Cardiac fibroblast (primary cell): ENCODE measurements at places on chromosomes 12 and 14.

GRCh38 chr12:4050340-4050739, 177.1 kb upstream of the PARP11 start:
- DNase-seq: no peak

DNA sequence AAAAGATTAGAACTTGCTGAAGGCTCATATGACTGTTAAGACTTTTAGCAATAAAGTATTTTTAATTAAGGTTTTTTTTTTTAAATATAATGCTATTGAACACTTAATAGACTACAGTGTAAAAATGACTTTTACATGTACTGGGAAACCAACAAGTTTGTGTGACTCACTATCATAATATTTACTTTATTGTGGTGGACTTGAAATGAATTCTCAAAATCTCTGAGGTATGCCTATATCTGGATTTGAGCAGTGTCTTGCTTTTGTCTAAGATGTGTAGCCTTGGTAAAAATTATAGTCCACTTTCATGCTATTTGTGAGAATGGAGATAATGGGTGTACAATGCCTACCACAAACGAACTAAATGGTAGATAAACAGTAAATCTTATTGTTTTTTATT, 33.9 kb upstream of the NAV3 start:
- DNase-seq: peak; percentile 36

- no peak for DNase-seq
Measured at GRCh38 chr12:14880890-14881453, 4.7 kb downstream of the MGP start.

DNA sequence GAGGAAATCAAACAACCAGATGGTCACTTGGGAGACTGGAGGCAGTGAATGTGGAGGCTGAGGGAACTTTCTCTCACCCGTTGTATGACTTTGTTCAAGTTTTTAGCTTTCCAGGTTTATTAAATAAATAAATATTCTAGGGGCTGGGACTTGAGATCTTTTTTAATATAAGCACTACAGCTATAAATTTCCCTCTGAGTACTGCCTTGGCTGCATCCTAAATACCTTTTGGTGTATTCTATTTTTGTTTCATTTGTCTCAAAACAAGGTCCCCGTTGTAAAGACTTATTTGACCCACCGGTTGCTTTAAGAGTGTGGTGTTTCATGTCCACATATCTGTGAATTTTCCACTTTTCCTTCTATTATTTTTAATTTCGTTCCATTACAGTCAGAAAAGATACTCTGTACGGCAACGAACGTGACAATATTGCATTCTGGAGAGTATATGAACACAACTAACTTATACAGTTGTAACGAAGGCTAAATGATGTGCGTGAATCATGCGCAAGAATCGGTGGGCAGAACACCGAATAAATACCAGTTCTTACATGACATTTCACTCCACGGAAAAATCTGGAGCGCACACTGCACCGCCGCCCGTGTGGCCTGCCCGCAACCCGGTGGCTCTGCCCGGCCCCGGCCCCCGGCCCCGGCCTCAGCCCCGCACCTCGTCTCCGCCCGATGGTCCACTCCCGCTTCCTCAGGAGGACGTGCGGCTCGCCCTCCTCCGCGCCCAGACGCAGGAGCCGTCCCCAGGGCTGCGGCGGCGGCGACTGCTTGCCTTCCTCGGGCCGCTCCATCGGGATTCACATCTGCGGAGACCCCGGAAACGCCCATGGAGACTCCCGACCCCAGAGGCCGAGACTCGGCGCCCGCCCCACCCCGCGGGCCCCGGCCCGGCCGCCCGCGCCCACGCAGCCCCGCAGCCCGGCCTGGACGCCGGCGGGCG, 602 bp downstream of the CHFR start:
- DNase-seq: peak; percentile 36

GRCh38 chr12:75666126-75666938, 154.9 kb upstream of the KRR1 start:
- no peak for DNase-seq

DNA sequence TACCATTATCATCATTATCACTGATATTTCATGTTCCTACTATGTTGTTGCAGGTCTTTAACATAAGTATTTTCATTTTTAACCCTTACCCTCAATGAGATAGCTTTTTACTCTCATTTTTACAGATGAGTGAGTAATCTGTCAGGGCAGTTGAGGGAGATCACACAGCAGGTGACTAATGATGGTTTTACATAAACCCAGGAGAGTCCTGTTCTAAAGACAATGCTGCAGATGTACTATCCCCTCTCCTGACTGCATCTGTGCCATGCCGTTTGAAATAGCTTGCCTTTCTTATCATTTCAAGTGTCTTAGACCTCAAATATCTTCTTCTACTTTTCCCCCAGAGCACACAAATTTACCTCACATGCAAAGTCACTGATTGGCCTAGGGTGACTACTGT, 1552.1 kb upstream of the SEL1L start:
- no peak for DNase-seq

GRCh38 chr14:104545942-104546501, 33.5 kb upstream of the C14orf180 start:
- no peak for DNase-seq

DNA sequence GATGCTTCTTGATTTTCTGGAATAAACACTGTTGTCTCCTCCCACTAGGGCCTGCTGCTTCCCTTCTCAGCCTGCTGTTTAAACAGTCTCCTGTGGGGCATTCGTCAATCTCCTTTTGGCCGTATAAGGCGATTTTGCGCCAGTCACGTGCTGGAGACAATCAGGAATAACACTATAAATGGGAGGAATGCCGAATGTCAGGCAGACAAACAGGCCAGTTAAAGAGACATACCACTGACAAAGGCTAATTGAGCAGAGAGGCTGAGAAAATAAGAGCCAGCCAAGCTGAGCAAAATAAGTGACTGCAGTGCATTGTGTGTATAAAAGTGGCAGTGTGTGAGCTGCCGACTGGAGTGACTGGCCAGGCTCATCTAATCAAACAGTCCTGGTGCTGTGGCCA, 23.3 kb downstream of the DMAC2L start:
- peak; percentile 78 for DNase-seq

DNA sequence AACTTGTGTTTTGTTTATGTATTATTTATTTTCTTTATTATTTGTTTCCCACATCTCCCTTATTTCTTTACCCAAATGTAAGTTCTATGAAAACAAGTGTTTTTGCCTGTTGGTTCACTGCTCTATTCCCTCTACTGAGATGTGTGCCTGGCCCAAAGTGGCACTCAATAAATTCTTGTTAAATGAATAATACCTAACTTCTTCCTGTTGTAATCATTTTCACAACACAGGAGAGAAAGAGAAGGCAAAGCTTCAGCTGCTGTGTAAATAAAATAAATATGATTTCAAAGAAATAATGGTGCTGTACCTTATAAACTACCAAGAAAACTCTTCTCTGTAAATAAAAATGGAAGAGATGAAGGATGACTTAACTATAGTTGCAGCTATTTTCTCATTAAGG, 116.2 kb downstream of the TRHDE start:
- no peak for DNase-seq

DNA sequence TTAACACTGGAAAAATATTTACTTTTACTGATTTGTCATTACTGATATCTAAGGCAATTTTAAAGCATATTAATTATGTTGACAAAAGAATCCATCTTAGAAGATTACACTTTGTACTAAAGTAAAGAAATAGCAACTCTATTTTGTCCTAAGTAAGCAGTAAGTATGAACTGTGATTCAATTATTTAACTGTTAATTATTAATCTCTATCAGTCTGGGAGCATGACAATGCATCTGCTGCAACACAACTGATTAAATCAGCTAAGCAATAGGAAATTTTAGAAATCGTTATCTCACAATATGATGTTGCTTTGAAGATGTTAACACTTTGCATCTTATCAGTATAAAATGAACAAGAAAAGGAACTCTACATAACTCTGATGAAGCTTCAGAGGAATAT, 172.3 kb downstream of the DPY19L2 start:
- DNase-seq: no peak

- no peak for DNase-seq
Measured at GRCh38 chr14:58089612-58090011, 62.4 kb downstream of the ARMH4 start.

GRCh38 chr14:21202463-21203358, 46.8 kb upstream of the OR5AU1 start:
- DNase-seq: no peak

- no peak for DNase-seq
Measured at GRCh38 chr14:21702316-21702715, 28.7 kb upstream of the OR4E1 start.

- DNase-seq: no peak
Measured at GRCh38 chr12:43281563-43281962, 270.4 kb downstream of the ADAMTS20 start.

DNA sequence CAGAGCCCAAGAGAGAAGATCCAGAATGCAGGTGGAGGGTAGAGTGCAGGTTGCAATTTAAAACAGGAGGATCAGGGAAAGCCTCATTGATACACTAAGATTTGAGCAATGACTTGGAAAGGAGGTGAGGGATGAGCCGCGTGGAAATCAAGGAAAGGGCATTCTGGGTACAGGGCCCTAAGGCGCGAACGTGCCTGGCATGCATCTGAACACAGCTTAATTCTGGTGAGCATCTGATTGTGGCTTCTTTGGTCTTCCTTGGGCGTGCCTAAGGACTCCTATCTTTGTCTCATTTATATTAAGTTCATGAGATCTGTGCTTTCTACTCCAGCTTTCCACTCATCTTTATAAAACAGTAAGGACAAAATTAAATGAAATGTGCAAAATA, 79.3 kb downstream of the NTF3 start:
- no peak for DNase-seq

- no peak for DNase-seq
Measured at GRCh38 chr14:63212776-63213500, 8.7 kb downstream of the RHOJ start.

GRCh38 chr12:52514471-52515318, 5.5 kb downstream of the KRT5 start:
- no peak for DNase-seq

DNA sequence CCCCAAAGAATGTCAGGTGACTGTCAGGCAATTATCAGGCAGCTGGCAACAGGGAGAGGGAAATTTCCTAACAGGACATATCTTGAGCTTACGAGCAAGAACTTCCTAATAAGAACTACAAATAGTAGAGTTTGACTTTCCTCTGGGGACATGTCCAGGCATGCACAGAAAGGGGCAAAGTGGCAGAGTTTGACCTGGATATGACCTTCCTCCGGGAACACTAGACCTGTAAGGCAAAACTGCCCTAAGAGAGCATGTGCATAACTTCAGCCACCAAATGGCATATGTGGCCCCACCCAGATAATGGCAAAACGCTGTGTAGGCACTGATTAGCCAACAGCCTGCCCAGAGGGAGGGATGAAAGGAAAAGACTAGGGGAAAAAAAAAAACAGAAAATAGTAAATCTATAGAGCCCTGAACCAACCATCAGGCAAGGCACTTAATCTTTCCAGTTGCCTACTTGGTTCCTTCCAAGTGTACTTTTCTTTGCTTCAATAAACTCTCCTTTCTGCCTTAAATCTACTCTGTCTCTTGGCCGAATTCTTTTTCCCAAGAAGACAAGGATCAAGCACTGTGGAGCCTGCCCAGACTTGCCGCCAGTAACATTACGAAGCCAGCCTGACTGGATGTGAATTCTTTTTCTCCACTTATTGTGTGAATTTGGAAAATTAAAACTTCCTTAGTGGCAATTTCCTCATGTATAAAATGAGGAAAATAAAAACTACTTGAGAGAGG, 164.1 kb downstream of the SPTSSA start:
- DNase-seq: no peak

GRCh38 chr14:104328607-104329006, 190.2 kb downstream of the KIF26A start:
- DNase-seq: no peak

DNA sequence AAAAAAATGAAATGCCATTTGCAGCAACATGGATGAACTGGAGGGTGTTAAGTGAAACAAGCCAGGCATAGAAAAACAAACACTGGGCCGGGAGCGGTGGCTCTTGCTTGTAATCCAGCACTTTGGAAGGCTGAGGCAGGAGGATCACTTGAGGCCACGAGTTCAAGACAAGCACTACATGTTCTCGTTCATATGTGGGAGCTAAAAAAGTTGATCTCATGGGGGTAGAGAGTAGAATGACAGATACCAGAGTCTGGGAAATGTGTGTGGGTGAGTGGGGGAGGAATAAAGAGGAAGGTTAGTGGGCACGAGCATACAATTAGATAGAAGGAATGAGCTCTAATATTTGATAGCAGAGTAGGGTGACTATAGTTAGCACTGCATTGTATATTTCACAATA, 21.5 kb downstream of the CACNA2D4 start:
- no peak for DNase-seq

GRCh38 chr12:112443916-112444315, 25.2 kb downstream of the PTPN11 start:
- no peak for DNase-seq

DNA sequence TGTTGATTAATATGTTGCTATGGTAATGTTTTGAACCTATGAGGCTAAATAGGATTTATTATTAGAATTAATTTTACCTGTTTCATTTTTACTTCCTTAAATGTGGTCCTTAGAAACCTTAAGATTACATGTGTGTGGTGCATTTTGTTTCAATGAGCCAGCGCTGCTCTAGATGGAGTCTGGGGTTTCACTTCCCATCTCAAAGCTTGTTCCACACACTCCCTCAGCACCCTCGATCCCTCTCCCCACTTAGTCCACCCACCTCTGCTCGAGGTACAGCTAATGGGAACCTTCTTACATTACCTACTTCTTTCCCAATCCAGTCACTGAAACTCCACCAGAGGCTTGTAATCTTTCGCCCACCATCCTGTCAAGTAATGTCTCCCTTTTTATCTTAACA, 205.2 kb downstream of the PAX9 start:
- no peak for DNase-seq
